ENCODE measurements at places on chromosomes 1 and 21.

- DNase-seq = no peak
Observed at GRCh38 chr1:63266857-63267256, 55.5 kb upstream of the FOXD3 start.

DNA sequence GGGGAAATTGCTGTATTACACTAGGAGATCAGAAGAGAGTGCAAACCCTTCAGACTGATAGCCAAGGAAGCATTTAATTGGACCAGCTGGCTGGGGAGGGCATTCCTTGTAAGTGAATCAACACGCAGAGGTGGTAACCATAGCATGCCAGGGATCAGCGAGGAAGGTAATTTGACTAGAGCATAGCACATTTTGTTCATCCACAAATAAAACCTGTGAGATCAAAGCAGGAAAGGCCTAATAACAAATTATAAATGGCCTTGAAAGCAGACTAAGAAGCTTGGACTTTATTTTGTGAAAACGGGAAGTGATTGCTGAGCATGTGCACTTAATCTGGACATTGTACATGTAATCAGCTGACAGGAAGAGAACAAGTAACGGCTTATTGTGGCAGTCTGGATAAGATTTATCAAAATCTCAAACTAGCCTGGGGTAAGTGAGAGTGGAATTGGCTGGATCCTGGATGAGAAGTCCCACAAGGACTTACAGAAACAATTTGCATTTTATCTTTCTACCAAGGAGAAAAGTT is 11.7 kb upstream of the CD55 start:
- no peak for DNase-seq

DNA sequence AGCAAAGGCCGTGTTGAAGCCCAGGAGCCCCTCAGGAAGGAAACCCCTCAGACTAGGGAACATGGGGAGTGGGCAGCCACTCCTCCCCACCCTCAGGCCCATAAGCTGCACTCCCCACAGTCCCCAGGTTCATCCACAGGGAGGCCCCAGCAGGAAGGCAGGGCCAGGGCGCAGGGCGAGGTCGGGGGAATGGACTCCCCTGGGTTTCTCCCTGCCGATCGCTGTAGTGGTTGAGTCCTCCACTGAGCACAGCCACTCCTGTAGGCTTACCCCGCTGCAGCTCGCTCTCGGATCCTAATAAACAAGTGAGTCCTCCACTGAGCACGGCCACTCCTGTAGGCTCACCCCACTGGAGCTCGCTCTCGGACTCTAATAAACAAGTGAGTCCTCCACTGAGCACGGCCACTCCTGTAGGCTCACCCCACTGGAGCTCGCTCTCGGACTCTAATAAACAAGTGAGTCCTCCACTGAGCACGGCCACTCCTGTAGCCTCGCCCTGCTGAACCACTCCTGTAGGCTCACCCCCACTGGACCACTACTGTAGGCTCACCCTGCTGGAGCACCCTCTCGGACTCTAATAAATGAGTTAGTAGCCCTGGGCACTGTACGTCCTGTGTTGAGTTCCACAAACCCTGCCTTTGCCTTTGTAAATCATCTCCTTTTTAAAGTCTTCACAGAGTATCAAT is 16.2 kb upstream of the COL18A1 start:
- DNase-seq = no peak

DNA sequence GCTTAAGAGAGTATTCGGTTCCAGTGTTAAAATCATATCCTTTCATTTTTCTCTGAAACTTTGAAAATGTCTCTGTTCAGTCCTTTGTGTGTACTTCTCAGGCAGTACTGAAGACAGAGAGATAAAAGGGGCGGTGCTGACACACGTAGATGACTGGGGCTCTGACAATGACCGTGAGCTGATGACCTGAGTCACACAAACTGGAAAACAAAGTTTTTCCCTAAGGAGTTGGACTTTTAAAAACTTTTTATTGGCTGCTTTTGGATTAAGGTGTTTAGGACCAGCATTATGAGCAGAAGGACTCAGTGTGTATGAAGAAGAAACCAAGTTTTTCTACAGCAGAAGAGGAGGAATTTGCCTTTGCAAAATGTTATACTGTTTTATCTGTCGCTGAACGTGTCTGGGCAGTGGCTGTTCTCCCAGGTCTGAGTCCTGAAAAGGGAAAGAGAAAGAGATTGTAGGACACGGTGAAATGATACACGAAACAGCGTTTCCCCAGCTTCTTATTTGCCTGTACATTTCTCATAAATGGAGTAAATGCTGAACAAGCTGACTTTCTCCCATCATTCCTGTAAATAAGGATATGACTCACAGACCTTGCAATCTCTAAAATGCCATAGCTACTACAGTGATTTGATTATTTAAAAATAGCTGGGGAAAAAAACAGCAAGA is 51.5 kb downstream of the MAP3K7CL start:
- DNase-seq = peak; percentile 71

- no peak for DNase-seq
Observed at GRCh38 chr1:25587290-25587689, 29.3 kb upstream of the MAN1C1 start.

DNA sequence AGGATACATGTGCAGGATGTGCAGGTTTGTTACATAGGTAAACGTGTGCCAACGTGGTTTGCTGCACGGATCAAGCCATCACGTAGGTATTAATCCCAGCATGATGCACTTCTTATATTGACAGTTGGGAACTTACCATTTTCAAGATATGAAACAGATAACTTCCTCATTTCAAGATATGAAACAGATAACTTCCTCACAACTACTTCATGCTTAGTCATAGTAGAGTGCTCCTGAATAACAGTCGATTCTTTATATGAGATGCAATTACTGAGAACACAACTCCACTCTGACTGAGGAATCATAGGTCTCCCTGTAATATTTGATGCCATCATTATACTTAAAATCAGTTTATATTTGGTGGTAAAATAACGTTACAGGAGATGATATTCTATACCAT is 1124.3 kb downstream of the AMY1C start:
- no peak for DNase-seq

GRCh38 chr1:183565261-183565660 is 25.0 kb downstream of the NCF2 start:
- no peak for DNase-seq

- DNase-seq = no peak
Observed at GRCh38 chr1:202681736-202682420, 28.4 kb downstream of the SYT2 start.

Measured in AG09309 (cell line).